Hematopoietic multipotent progenitor cell treated with erythropoietin and hydrocortisone succinate and interleukin-3 and kit ligand, for 15 days (in vitro differentiated cells): ENCODE measurements at places on chromosomes 2 and 18.

DNA sequence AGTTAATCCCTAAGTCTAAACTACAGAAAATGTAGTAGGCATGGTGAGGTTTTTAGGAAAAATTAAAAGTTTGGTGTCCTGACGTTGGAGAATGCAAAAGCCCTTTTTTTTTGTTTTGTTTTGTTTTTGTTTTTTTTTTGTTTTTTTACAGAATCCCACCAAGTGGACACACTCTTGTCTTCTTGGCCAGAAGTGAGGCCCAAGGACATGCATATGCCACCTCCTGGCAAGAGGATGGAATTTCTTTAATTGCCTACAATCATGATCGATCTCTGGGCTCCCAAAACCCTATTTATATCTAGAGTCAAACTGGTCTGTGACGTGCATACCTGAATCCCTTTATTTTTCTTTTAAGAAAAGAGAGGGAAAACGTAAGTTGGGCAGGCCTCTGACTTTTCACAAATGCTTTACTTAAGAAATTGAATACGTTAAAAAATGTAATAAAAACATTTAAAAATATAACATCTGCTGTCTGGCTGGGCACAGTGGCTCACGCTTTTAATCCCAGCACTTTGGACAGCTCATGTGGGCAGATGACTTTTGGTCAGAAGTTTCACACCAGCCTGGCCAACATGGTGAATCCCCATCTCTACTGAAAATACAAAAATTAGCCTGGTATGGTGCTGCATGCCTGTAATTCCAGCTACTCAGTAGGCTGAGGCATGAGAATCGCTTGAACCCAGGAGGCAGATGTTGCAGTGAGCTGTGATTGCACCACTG is 502.7 kb downstream of the CBLN2 start:
- no peak for DNase-seq

- no peak for DNase-seq
Measured at GRCh38 chr2:113041871-113042270, 10.8 kb downstream of the IL36B start.

DNA sequence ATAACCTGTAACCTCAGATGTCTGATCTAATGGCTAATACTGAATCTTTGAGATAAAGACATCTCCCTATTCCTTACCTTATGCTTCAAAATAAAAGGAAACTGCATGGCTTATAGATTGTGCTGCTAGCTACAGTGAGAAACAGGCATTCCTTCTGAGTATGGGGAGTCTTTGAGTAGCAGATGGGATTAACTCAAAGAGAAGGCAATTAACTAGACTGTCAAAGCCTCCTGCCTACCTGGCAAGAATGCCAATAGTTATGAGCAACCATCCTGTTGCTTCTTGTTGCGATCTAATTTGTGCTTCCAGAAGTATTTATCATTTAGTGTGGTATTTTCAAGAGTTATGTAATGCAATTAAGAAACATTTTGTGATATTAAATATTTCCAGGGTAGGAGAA is 660.0 kb upstream of the TMEFF2 start:
- no peak for DNase-seq

GRCh38 chr2:165898381-165898780 is 55.2 kb downstream of the TTC21B start:
- no peak for DNase-seq

DNA sequence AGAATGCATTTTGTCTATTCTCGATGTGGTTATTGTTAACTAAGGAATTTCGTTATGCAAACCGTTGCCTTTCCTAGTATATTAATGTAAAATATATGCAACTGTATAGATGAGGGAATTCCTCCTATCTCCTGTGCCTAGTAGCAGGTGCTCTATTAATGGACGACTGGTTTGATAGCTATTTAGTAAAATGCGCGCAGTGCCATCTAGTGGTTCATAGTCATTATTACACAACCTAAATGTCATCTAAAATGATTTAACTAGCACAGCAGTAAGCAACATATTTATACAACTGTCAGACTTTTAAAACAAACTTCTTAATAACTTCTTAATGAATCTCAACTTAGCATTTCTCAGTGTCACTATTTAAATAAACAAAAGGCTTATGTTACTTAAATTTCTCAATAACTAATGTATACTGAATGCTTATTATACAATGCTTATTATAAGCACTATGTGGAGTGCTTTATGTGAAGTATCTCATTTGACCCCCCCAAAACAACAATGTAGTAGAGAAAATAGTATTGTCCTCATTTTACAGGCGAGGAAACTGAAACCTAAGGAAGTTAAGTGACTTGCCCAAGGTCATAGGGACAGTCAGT is 77.9 kb downstream of the DTNA start:
- peak; percentile 59 for DNase-seq
